ENCODE measurements at places on chromosomes 13 and 19.

DNA sequence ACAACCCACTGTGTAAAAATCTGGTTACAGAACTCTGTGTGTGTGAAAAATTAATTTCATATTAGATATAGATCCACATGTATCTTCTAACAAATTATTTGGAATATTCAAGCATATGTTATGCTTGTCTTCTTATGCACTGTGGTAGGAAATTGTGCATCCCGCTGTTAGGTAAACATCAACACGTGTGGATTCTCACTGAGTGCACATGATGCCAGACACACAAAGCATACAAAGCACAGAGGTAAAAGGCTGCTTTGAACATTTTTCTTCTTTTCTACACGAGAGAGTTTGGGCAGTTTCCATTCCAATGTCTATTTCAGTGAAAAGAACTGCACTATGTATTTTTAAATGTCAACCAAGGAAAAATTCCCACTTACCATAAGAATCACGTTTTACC is 354.9 kb downstream of the PCDH9 start:
- DNase-seq = no peak

DNA sequence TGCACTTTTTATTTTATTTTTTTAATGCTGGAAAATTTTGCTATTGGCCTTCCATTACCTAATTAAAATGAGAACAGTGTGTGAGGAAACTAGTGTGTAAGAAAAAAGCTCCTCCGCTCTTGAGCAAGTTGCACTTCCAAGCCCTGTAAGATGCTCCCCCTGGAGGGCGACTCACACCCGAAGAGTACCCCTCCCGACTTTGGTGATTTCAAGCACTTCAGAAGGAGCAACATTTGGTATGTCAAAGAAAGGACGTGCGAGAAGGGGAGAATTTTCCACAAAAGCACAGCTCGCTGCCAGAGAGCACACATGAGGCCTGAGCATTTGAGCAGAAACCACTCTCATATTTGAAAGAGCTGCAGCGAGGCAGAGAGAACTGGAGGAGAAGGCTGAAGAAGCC is 504.4 kb downstream of the FGF9 start:
- DNase-seq = no peak

DNA sequence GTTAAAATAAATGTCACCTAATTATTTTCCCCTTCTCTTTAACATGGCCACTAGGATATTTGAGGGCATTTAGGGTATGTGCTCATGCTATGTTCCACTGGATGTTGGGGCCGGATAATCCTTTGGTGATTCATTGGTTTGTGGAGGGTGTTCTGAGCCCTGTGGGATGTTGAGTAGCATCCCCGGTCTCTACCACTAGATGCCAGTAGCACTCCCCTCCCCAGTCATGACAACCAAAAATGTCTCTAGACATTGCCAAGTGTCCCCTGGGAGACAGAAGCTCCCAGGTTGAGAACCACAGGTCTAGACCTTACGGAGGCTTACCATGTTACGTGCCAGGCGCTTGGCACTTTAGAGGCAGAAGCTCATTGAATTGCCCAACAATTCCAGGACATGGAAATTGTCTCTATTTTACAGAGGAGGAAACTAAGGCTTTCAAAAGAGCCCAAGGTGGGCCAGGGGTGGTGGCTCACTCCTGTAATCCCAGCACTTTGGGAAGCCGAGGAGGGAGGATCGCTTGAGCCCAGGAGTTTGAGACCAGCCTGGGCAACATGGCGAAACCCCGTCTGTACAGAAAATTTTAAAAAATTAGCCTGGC is 14.1 kb downstream of the SHANK1 start:
- DNase-seq = no peak

DNA sequence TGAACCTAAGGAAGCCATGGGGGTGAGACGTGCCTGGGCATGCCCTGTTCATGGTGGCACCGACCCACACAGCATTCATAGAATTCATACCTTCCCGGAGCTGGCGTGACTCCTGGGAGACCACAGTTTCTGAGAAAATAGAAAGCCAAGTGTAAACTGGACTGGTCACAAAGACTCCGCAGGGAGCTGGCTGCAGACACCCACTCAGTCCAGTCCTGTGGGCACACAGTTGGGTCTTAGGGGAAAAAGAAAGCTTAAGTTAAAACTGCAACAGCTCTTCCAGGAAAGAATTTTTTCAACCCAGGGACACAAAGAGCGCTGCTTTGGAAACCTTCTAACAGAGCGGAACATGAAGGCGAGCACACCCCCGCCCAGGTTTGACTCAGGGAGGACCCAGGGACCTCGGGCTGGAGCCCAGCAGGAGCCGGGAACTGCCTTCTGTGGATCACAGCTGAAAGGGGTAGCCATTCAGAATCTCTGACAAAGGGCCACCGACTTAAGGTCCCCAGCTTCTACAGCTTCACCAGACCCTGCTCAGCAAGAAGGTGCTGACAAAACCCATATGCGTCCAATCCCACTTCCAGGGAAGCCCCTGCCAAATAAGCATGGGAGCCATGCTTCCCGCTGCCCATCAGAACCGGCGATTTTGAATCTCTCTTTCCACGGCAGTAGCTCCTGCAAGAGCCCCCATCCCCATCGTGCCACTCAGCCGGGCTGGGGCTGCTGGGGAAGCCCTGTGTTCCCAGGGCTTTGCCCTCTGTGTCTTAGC is 183.7 kb downstream of the COL4A1 start:
- DNase-seq = no peak

GRCh38 chr19:18972301-18972811 is 31.3 kb upstream of the HOMER3 start:
- DNase-seq = no peak

DNA sequence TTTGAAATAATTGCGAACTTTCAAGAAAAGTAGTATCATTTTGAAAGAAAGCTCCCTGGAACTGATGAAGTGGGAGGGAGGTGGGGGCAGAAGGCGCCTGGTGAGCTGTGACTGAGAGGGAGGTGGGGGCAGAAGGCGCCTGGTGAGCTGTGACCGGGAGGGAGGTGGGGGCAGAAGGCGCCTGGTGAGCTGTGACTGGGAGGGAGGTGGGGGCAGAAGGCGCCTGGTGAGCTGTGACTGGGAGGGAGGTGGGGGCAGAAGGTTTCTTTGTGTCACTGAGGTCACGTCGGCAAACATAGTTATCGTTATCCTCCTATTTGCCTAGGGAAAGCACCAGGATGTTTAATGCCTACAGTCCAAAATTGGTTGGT is 24.2 kb downstream of the C2CD4C start:
- DNase-seq = peak; percentile 23

DNA sequence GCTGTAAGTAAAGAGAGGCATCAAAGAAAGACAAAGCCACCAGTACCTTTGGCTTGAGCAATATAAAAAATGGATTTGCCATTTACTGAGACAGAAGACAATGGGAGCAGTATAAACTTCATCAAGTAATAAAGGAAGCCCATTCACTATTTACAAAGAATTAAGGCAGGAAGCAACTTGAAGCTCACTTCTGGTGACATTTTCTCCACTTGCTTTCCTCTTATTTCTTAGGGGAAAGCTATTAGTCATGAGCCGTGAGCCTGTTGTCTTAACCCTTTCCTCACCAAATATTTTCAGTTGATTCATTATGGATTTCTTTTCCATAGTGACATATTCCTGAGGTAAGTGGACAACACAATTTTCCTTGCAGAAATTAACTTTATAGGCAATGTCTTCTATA is 156.8 kb downstream of the DNAJC3 start:
- no peak for DNase-seq

DNA sequence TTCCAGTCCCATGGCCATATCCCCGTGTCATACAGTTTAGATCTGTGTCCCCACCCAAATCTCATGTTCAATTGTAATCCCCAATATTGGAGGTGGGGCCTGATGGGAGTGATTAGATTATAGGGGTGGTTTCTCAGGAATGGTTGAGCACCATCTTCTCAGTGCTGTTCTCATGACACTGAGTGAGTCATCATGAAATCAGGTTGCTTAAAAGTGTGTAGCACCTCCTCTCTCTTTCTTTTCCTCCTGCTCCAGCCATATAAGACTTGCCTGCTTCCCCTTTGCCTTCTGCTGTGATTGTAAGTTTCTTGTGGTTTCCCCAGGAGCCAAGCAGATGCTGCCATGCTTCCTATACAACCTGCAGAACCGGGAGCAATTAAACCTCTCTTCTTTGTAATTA is 197.8 kb downstream of the NALCN start:
- no peak for DNase-seq

DNA sequence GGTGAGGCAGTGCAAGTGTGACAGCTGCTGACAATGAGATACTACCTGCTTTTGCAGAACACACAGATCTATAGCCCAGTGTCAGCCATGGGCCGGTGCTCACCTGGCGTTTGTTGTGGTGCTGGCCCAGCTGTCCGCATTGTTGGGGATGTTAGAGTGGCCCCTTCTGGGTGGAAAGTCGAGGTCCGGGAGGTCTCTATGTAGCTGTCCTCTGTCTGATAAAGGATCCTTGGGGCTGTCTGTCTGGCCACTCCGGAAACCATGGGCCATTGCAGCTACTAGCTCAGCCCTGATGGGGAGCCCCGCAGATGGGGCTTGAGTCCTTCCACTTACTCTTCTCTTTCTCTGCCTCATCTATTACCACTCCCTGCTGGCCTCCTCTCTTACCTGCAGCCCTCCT is 181.5 kb upstream of the TSHZ3 start:
- no peak for DNase-seq
